ENCODE measurements at places on chromosomes 2 and 18.

GRCh38 chr2:162113776-162114168 is 38.3 kb downstream of the GCG start:
- DNase-seq, result no peak

DNA sequence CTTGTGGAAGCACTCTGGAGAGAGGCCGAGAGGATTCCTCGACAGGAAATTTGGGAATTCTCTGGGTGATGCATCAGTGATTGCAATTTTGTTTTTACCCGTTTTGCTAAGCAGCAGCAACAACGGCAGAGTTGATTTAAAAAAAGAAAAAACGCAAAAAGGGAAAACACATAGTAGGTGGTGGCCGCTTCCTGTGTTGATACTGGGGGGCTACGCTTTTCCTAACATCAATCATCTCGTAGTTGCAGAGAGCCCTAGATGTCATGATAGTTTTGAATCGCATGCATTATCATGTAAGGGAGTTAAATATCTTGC is 271 bp upstream of the RBM43 start:
- no peak for DNase-seq

DNA sequence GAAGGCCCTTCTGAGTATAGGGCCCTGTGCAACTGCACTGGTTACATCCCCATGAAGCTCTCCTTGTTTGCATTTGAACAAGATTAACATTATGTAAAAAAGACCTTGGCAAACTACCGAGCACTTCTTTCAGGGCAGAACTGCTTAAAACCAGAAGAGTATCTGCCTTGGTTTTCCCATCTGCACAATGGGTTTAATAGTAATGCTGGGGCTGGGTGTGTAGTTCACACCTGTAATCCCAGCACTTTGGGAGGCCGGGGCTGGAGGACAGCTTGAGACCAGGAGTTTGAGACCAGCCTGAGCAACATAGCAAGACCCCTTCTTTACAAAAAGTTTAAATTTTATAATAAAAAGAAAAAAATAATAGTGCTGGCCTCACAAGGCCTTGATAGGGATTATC is 8.5 kb downstream of the PLA2R1 start:
- DNase-seq, result no peak

GRCh38 chr2:46177461-46178089 is 119.6 kb upstream of the EPAS1 start:
- peak; percentile 13 for DNase-seq

- no peak for DNase-seq
Observed at GRCh38 chr2:925309-925708, 25.3 kb upstream of the SNTG2 start.

Data from T-helper 1 cell (primary cell).